GM19239 (cell line): ENCODE measurements at places on chromosomes 6 and 20.

GRCh38 chr6:101517632-101518031 is 124.1 kb downstream of the GRIK2 start:
- no peak for DNase-seq

- DNase-seq = no peak
These were observed 62.7 kb downstream of the EDN3 start for GRCh38 chr20:59363101-59363500.

- DNase-seq = no peak
These were observed 11.3 kb downstream of the PTPN1 start for GRCh38 chr20:50521221-50522052.

GRCh38 chr20:40587038-40587437 is 102.0 kb downstream of the MAFB start:
- no peak for DNase-seq
